ENCODE measurements at places on chromosomes 13 and 19. TPM values are rescaled to one million over a fixed set of nuclear protein-coding genes. Genes with fewer than 3 reads are reported as not detected.

Gene ZNF112
- 7.6 TPM for total RNA-seq

Gene ZNF223
- total RNA-seq = 3.6 TPM

Gene PEAK3
- total RNA-seq = not detected

Gene KLK1
- total RNA-seq = not detected

Gene ZNF160
- 16.5 TPM for total RNA-seq

Measured in kidney epithelial cell (primary cell).